LNCaP clone FGC (cell line): ENCODE measurements at places on chromosomes 16 and 17.

DNA sequence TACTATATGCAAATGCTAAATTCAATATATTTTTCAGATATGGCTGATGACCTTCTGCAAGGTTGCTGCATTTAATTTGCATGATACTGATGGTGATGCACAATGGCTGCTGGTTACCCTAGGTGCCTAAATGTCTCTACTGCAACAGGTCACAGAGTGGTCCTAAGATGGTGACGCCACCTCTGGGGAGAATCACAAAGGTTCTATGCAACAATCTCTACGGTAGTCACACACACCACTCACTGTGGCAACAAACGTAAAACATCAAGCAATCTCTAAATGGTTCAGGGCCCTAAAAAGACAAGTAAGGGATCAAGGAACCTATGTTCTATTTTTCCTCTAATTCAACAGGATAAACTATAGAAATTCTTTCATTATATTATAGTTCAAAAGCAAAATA is 293.3 kb downstream of the CEP112 start:
- no peak for DNase-seq

- DNase-seq = no peak
Measured at GRCh38 chr16:53052519-53053501, at the start of gene CHD9NB. Gene CHD9NB (minus strand): TSS chr16:53052897. CDS start chr16:53044158, 8,739 bp downstream.

DNA sequence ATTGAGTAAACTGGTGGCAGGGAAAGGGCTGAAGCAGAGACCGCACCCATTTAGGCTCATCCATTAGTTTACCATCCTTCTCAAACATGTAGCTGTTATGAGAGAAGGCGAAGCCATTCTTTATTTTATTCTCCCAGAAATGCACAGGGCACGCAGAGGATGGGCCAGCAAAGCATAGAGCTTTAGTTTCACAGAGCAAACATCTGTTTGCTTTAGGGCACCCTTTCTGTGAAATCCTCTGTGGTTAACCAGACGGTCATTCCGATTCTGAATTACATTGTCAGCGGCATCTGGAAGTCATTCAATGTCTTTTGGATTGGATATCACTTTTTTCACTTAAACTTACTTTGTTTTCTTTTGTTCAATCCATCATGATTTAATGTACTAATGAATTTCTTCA is 96.0 kb downstream of the TOX3 start:
- DNase-seq = no peak

DNA sequence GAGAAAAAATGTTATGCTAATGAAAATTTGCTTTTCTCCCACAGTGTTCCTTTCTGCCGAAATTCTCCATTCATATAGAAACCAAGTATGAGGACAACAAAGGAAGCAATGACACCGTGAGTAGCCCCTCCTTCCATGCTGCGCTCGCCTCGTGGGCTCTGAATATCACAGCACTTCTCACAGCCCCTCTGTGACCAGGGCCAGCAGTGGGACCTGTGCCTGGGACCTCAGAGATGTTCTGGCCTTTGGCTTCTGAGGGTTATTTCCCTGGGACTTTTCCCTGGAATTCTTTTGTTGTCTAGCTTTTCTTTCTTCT is 139.6 kb upstream of the NOL11 start:
- no peak for DNase-seq

GRCh38 chr17:32141258-32141657 is 1.0 kb upstream of the RHOT1 start:
- peak; percentile 66 for DNase-seq

- DNase-seq = no peak
Measured at GRCh38 chr17:31413874-31414549, 22.5 kb downstream of the RAB11FIP4 start.

DNA sequence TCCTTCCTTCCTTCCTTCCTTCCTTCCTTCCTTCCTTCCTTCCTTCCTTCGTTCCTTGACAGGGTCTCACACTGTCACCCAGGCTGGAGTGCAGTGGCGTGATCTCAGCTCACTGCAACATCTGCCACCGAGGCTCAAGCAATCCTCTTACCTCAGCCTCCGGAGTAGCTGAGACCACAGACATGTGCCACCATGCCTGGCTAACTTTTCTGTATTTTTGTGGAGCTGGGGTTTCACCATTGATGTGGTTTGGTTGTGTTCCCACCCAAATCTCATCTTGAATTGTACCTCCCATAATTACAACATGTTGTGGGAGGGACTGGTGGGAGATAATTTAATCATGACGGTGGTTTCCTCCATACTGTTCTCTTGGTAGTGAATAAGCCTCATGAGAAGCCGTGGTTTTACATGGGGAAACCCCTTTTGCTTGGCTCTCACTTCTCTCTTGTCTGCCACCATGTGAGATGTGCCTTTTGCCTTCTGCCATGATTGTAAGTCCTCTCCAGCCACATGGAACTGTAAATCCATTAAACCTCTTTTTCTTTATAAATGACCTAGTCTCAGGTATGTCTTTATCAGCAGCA is 90.3 kb upstream of the MPHOSPH6 start:
- DNase-seq = no peak
